ENCODE measurements at places on chromosomes 6 and 20.
A peak's percentile ranks its signal among the peaks of the same experiment; 100 is the strongest.

GRCh38 chr20:5181492-5181891 is 54.7 kb downstream of the CDS2 start:
- H3K4me1 ChIP-seq = no peaks in the 10 kb centered on the region
- no peak overlapping the region for H3K27ac ChIP-seq
- no peak overlapping the region for H3K4me3 ChIP-seq
- no peaks in the 10 kb centered on the region for H3K27me3 ChIP-seq
- peaks cover 14% of the 10 kb centered on the region for H3K36me3 ChIP-seq

- H3K4me1 ChIP-seq = peaks cover 3% of the 10 kb centered on the region
- H3K4me3 ChIP-seq = no peak overlapping the region
- DNase-seq = no peak
- no peaks in the 10 kb centered on the region for H3K36me3 ChIP-seq
- H3K27ac ChIP-seq = no peak overlapping the region
Measured at GRCh38 chr20:35084998-35085397, 7.6 kb downstream of the TRPC4AP start.

DNA sequence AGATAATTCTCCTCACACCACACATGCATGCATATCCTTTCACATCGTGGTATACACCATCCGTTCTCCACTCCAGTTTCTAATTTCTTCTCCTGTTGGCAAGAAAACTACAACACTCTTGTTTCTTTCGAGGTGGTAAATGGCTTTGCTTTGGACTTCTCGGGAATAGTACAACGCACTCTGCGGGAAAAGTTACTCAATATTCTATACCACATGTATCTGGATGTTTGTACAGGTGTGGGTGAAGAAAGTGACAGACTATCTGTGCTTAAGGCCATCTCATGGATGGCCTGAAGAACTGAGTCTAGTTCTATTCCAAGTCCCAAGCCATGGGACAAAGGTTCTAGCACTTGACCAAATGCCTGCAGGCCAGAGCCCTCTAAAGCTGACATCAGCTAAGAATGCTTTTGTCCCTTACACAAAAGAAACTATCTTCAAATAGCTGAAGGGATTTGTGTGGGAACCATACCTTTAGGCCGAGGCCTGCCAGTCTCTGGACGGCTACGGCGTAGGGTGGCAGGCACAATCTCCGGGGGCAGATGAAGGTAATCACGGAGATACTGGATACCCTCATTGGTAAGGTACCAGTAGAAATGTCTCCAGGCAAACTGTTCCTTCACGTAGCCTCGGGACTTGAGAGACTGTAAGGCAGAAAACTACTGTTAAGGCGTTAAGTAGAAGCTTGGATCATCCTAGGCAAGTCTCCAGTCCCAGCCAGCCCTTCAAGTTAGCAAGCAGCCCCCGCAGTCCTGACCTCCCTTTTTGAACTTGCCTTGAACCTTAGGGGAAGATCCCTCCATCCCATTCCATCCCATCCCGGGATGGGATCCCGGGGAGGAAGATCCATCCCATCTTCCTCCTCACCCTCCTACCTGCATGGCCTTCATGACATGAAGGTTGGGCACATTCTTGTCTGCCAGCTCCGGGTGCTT is 1.4 kb downstream of the RPS10 start:
- H3K36me3 ChIP-seq = peaks cover 5% of the 10 kb centered on the region
- no peaks in the 10 kb centered on the region for H3K27me3 ChIP-seq
- peak overlapping the region; percentile 96 for H3K4me3 ChIP-seq
- peak overlapping the region; percentile 96 for H3K27ac ChIP-seq

DNA sequence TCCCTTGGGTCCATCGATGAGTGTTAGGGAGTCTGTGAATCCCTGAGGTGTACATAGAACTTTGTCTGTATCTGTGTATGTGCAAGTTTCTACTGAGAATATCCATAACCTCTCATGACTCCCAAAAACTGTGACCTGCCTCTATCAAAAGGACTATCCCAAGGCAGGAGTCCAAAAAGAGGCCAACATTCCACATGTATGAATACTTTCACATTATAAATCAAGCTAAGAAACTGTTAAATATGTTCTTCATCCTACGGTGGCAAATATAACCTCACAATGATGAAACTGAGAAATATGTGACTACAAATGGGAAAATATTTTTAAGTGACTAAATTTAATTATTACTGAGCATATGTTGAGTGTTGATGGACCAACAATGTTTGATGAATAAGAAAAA is 16.1 kb upstream of the STX11 start:
- H3K36me3 ChIP-seq = no peaks in the 10 kb centered on the region
- DNase-seq = no peak
- H3K27ac ChIP-seq = no peak overlapping the region
- H3K27me3 ChIP-seq = no peaks in the 10 kb centered on the region
- H3K4me1 ChIP-seq = peaks cover 5% of the 10 kb centered on the region
- H3K4me3 ChIP-seq = no peak overlapping the region

GRCh38 chr6:25962149-25963127 is at the start of gene TRIM38:
Gene TRIM38, plus strand, starts transcription at chr6:25962802. Its CDS starts 3,721 bp downstream, at chr6:25966523.
- peaks cover 33% of the 10 kb centered on the region for H3K4me1 ChIP-seq
- no peaks in the 10 kb centered on the region for H3K27me3 ChIP-seq
- H3K4me3 ChIP-seq = peak within 1 kb of the TSS; percentile 99
- peak; percentile 85 for DNase-seq

Data from GM12878 (cell line).